ENCODE measurements at places on chromosomes 7 and 10.

DNA sequence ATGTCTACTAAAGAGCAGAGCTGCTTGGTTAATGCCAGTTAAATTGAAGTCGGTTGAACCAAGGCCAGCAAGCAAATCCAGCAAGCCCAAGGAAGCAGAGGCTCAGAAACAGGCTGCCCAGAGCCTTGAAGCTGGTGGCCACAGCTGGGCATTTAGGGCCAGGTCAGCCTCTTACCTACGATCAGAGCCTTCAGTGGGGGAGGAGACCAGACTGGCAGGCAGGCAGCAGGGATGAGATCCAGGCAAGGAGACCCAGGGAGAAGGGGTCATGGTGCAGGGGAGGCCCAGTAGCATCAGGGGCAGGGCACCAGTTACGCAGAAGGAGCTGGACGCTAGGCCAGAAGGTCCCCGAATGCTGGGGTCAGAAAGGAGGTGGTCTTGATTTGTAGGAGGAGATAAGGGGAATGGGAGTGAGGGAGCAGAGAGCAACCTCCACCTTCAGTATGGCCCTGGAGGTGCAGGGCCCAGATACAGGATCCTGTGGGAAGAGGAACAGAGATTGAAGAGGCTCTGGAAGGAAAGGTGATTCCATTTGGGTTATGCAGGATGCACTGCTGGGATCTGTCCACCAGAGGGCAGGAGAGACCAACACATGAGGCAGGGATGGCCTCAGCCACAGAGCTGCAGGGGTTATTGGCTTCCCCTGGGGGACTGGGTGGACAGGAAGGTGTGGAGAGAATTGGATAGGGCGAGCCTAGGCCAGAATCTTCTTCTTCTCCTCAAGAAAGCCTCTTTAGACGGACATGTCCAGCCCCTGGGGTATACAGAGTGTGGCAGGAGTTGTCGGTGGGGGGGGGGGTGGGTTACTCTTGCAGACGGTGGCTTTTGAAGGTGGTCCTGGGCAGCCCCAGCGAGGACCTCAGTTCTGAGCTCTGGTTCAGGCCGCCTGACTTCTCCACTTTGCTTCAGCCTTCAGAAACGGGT is 132.6 kb upstream of the PODXL start:
- DNase-seq = peak; percentile 71

- no peak for DNase-seq
Observed at GRCh38 chr10:52198540-52198939, 115.5 kb upstream of the DKK1 start.

DNA sequence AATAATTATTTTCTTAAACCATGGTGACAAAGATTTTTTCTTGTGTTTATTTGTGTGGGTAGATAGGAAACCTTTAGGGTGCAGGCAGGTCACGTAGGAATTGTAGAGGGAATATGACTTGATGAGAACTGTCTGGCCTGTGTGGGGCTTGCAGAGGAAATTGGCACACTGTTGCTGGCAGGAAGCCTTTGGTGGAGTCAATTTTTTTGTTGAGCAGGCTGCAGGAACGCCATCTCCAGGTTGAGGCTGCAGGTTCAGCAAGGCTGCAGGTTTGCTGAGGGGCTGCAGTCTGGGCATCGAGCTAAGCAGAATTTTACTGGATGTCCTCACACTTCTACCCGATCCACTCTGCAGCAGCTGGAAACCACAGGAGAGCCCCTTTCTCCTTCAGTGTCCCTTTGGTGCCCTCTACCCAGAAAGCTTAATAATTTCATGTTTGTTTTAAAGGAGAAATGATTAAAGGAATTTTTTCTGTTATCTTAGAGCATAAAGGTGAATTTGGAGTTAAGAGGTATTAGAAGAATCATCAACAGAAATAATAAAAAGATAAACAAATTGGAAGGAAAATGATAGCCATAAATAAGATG is 37.0 kb downstream of the TBC1D12 start:
- no peak for DNase-seq

GRCh38 chr7:87600130-87601124 is at the start of gene ABCB1:
TSS of gene ABCB1 (minus strand) at chr7:87600884. CDS start at chr7:87600184, 700 bp downstream.
- DNase-seq = peak; percentile 63

DNA sequence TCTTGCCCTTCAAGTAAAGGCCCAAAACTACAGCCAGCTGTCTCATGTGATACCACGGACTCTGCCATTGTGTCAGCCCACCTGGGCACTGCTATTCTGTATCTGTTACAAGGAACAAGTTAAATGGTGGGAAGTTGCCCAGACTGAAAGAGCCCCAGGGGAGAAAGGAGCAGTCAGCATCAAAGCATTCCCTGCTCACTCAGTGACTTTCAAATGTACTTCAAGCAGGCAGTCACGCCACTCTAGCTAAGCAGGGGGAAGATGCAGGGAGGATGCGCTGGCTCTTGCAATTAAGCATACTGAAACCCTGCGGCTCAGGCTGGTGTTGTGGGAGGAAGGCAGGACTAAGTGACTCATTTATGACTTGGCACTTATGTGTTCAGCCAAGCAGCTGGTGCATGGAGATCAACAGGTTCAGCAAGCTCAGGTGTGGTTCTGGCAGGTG is 1249.6 kb downstream of the TYW1 start:
- DNase-seq = no peak

GRCh38 chr7:151752816-151753595 is 123.9 kb downstream of the PRKAG2 start:
- DNase-seq = no peak

- no peak for DNase-seq
Observed at GRCh38 chr7:128201067-128201689, 39.9 kb upstream of the LEP start.

DNA sequence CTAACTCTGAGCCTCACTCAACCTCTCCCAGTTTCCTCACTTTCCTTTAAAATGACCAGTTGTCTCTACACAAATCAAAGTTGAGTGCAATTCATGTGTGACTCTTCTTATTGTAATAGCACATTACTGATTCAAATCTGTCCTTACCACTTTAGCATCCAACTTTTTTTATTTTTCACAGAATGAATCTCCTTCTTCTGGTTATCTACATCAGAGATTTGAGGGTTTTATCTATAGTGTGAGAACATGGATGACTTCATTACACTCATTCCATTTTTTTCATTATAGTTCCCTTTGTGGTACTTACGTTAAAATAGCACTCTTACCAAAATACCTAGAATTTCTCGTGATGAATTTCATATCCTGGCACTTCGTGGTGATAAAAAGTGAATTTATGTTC is 43.3 kb downstream of the RTKN2 start:
- peak; percentile 59 for DNase-seq

GRCh38 chr7:30471205-30471604 is 7.4 kb downstream of the NOD1 start:
- no peak for DNase-seq

DNA sequence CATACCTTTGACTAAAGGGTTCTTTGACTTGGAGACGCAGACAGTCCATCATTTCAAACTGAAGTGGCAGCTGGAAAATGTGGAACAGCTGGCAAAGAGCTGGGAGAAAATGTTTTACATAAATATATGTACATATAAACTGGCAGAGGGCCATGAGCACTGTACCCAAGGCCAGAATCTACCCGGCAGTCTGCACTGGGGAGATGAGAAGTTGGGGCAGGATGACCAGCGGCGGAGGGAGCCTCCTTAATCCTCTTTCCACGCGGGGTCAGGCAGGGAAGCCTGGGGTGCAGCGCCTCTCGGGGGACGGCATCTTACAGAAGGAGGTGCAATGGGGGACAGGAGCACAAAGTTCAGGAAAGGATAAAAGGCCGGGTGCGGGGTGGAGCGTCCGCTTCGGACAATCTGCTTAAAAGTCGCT is 1.3 kb downstream of the GLI3 start:
- DNase-seq = no peak

GRCh38 chr7:26385240-26385639 is 93.6 kb downstream of the SNX10 start:
- DNase-seq = no peak

All from activated CD4-positive, alpha-beta T cell treated with anti-CD3 and anti-CD28 coated beads, Interleukin-2, Interleukin-6, amounts not matched to agents 100 ng/mL and 50 ng/mL, durations not matched to agents 16 hours and 8 hours (primary cell).